ENCODE measurements at places on chromosomes 5 and 9.

GRCh38 chr9:86242071-86242470 is 17.4 kb downstream of the C9orf153 start:
- DNase-seq = no peak

DNA sequence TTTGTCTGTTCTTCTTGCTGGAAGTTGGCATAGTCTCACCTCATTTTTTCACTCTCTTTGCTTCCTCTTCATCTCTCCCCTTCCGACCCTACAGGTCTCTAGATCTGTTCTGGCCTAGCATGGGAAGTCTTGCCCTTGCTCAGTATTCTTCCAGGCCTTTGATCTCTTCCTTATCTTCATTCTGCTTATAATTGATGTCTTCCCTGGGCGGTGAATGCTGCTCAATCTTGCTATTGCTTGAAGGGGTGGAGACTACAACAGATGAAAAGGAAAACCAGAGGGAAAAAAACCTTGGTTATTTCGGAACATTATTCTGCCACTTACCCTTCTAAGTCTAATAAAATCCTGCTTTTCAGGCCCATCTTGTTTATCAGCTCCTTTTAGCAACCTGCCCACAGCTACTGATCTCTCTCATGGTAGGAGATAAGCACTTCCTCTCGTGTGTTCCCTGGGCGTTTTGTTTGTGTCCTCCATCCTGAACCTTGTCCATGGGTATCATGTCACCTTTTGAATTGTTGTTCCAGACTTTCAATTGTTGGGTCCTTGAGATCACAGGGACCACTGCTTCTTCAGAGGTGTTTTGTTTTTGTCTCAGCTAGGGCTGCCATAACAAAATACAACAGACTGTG is 375.6 kb downstream of the ADGRV1 start:
- DNase-seq = no peak

- no peak for DNase-seq
Measured at GRCh38 chr9:21413624-21414023, 4.7 kb downstream of the IFNA8 start.

DNA sequence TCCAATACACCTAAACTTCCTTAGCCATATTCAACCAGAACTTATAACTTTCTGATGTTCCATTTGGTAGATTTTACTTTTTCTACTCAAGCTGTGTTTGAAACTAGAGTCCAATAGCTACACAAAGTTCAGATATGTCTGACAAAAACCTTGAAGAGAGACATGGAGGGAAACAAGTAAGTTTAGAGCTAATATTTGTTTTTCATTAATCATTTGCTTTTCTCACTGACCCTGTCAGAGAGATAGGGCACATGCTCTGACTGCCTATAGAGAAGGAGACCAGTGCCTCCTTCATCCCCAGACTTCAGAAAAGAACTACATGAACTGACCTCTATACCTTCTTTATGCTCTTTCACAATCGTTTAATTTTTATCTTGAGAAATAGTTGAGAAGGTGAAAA is 157.0 kb upstream of the PPP1R2B start:
- no peak for DNase-seq

DNA sequence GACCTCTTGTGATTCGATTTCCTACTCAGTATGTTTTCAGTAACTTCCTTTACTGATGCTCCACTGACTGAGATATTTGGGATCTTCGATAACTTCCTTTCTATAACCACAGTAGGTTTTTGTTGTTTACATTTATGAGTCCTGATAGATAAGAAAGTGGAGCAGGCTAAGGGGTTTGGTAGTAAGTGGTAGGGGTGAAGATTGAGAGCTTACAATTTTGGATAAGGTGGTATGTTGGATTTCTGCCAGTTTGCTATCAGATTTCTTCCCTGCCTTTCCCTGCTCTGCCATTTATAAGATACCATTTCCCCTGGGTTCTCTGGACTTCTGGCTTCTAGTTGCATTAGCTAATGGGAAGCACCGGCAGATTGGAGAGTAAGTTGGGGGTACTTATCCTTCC is 7.9 kb upstream of the NDUFS4 start:
- no peak for DNase-seq

DNA sequence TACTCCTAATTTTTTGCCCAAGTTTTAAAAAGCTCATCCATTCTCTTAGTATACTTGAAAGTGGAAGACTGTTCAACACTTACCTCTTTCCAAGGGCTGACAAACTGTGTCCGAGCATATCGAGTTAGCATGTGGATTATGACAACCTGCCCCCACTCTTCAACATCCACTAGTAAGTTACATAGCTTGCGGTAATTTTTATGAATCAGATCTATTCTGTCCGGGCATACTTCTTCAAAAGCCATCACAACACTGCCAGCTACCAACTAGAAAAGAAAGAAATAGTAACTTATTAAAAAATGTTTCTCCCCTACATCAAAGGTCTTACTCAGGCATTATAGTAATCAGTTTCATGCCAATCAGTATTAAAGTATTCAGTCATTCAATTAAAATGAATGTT is 78.5 kb downstream of the AP3B1 start:
- no peak for DNase-seq

DNA sequence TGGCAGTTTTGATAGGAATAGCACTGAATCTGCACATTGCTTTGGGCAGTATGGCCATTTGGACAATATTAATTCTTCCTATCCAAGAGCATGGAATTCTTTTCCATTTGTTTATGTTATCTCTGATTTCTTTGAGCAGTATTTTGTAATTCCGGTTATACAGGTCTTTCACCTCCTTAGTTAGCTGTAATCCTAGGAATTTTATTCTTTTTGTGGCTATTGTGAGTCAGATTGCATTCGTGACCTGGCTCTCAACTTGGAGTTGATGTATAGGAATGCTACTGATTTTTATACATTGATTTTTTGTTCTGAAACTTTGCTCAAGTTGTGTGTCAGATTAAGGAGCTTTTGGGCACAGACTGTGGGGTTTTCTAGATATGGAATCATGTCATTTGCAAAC is 24.0 kb downstream of the TMEM161B start:
- DNase-seq = no peak

DNA sequence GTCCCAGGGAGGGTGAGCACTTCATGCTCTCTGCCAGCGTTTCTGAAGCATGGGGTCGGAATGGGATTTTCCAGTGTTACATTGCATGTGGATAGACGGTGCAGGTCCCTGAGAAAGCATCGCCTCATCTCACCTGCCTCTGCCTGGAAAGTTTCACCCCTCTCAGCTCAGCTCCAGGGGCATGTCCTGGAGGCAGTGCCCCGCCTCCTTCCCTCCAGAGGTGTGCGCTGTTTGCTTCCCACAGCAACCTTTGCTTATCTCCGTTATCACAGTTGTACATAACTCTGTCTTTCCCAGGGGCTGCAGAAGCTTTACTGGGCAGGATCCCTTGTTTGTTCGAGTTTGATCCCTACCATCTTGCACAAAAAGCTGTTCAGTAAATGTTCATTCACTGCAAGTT is 10.7 kb upstream of the CREBRF start:
- no peak for DNase-seq

DNA sequence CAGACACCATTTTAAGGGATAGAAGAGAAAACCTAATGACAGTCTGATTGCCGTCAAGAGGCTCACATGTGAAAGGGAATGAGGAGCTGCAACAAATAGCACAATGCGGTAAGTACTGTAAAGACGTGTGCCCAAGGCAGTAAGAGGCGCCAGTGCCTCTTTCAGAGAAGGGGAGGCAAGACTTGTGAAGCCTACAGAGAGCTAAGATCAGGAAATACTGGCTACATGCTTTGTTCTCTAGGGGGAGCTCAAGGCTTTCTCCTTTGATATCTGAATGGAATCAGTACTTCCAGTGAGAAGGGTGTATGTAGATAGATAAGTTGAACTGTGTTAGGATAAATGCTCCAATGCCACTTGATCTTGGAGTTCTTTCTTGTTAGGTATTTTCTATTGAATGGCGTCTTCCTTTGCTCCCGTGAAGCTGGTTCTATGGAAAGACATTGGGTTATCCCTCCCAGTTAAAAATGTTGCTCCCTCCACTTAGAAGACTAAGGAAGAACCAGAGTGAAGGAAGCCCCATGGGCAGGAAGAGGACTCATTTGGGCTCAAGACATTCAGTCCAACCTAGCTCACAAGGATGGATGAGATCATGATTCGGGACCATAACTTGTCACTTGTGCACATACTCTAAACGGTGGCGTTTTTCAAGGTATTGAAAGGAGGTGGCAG is 23.5 kb upstream of the ALDOB start:
- DNase-seq = no peak

DNA sequence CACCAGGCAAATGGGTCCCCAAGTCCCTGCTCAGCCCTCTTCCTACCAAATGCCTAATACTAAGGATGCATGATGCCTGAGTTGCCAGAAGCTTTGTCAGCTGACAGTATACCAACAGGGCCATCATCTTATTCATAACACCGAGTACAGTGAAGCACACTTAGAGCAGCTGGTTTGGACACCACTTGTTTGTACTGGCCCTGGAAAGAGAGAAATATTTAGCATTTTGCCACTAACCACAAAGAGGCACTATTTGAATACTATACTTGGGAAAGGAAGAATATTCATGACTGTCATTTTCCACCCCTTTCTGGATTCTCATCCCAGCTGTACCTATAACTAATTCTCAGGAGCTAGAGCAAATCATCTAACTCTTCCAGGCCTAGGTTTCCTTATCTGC is 364.4 kb upstream of the KIF2A start:
- no peak for DNase-seq

DNA sequence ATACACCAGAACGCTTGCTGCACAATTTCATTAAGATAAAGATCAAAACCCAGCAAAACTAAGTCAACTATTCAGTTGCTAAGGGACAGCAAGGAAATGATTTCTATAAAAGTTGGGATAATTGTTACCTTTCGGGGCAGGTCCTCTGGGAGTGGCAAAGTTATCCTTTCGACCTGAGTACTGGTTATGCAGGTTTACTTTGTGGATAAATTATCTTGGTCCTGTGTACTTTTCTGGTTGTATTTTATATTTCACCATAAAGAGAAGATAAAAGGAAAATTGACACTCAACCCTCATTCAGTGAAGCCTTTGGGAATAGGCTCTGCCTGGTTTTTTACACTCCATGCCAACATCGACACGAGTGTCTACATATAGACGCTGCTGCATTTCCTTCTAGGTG is 146.5 kb downstream of the SYK start:
- DNase-seq = no peak

DNA sequence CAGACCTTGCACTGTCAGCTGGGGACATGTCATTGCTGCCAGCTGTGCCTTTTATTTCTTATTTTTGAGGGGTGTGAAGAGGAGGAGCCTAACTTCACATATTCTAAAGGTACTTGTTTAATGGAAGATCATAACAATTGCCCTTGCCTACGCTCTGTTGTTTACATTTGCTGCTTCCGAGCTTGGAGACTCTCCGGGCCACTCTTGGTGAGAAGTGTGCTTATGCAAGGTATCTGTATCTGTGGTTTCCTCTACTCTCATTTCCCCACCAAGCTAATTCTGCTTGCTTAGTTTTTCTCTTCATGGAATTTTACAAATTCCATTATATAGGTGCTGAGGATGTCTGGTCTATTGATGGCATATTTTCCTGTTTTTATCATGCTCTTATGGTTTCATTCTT is 105.3 kb downstream of the RASGRF2 start:
- no peak for DNase-seq

DNA sequence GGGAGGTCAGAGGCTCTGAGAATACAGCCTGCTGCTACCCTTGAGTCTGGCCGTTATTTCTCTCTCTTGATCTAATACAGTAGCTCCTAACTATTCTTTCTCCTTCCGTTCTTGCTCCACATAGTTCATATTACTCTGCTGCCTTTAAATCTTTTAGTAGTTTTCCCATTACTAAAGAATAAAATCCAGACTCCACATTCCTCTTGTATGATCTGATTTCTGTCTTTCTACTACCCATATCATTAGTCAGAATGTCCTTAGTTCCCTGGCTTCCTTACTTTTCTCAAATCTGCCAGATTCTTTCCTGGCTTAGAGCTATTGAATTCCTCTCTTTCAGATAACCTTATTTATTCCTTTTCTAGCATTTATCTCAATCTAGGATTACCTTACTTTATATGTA is 40.0 kb downstream of the MARCHF6 start:
- no peak for DNase-seq

DNA sequence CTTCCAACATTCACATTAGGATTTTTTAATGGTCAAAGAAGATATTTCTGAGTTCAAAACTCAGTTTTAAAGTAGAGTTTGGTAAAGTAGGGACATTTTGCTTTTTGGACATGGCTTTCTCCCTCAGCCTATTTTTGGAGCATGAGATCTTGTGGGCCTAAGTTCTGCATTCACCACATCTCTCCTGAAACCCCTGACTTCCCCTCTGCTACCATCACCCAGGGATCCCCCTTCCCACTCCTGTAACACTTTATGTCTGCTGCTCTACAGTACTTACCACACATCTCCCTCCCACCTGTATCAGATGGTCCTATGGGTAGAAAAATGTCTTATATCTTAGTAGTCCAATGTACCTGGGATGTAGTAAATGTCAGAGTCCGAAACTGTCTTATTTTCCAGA is 48.2 kb upstream of the JAK2 start:
- no peak for DNase-seq

DNA sequence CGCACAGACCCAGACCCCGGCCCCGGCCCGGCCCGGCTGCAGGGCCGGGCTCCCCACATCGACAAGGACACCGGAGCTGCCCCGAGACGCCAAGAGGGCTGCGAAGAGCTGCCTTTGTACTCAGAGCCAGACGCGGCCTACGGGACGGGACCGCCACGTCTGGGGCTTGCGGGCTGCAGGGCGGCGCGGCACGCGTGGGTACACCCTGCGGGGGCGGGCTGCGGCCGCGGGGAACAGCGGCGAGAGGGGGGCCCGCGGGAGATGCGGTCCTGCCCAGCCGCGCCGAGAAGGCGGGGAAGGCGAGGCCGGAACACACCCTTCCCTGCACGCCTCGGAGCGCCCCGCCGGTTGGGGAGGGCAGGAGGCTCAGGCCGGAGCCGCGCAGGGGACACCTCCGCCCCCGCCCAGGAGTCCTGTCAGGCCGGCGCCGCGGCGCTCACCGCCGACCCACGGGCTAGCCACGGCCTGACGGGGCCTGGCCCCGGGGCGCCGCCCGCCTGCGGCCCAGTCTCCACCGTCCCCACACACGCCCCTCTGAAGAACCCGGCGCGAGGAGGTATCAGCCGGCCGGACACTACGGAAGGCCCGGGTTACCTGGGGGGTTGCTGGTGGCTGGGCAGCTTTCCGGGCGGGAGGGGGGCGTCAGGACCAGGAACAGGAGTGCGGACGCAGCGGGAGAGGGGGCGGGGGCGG is 478 bp downstream of the RAB14 start:
- DNase-seq = peak; percentile 45

Data from T-helper 9 cell (primary cell).